ENCODE measurements at places on chromosomes 1 and 21.

DNA sequence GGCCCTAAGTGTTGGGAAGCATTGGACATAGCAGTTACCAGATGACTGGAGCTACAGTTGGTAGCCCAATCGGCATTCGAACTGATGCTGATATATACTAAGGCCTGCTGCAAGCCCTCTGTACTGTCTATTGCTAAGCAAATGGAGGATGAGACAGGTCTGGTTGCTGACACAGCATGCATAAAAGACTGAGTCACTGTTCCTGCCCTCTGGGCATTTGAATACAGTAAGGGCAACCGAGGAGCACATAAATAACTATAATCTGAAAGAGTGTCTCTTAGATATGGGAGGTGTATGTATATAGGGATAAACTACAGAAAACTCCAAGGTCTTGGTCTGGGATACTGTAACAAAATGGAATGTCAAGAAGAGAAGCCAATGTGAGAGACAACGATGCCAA is 16.8 kb upstream of the MARK1 start:
- H3K27ac ChIP-seq = no peak overlapping the region
- H3K4me3 ChIP-seq = no peak overlapping the region
- H3K4me1 ChIP-seq = no peaks in the 10 kb centered on the region
- DNase-seq = no peak

DNA sequence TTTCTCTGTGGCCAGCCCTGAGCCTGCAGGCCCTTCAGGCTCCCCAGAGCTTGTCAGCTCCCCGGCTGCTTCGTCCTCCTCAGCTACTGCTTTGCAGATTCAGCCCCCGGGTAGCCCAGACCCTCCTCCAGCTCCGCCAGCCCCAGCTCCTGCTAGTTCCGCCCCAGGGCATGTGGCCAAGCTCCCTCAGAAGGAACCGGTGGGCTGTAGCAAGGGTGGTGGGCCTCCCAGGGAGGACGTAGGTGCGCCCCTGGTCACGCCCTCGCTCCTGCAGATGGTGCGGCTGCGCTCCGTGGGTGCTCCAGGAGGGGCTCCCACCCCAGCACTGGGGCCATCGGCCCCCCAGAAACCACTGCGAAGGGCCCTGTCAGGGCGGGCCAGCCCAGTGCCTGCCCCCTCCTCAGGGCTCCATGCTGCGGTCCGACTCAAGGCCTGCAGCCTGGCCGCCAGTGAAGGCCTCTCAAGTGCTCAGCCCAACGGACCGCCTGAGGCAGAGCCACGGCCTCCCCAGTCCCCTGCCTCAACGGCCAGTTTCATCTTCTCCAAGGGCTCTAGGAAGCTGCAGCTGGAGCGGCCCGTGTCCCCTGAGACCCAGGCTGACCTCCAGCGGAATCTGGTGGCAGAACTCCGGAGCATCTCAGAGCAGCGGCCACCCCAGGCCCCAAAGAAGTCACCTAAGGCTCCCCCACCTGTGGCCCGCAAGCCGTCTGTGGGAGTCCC is 45.4 kb downstream of the YARS1 start:
- no peak for DNase-seq
- no peak overlapping the region for H3K27ac ChIP-seq
- H3K4me1 ChIP-seq = peaks cover 30% of the 10 kb centered on the region
- H3K36me3 ChIP-seq = peaks cover 34% of the 10 kb centered on the region
- no peaks in the 10 kb centered on the region for H3K27me3 ChIP-seq

DNA sequence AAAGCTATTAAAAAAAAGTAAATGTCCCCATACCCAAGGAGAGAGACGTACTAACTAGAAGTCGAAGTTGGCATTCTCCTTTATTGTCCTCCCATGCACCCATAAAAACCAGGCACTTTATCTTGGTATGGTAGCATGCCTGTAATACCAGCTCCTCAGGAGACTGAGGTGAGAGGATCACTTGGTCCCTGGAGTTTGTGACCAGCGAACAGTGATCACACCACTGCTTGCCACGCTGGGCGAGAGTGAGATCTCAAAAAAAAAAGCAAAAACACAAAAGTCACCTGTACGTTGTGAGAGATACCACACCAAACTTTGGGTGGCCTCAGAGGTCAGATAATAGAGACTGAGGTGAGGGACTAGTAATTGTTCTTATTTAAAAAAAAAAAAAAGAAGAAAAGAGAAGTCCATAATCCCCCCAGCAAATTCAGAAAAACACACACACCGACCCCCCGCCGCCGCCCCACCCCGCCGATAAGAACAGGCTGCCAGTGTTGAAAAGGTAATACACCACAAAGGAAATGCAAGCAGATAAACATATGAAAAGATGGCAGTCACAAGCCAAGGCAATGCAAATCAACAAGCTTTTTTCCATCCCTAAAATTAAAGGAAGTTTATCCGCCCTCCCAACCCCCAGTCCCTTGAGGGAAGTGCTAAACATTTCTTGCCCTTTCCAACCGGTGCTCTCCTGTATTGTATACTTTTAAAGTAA is 3.6 kb downstream of the L1TD1 start:
- no peak overlapping the region for H3K27ac ChIP-seq
- no peak overlapping the region for H3K4me3 ChIP-seq
- DNase-seq = no peak
- H3K27me3 ChIP-seq = no peaks in the 10 kb centered on the region

DNA sequence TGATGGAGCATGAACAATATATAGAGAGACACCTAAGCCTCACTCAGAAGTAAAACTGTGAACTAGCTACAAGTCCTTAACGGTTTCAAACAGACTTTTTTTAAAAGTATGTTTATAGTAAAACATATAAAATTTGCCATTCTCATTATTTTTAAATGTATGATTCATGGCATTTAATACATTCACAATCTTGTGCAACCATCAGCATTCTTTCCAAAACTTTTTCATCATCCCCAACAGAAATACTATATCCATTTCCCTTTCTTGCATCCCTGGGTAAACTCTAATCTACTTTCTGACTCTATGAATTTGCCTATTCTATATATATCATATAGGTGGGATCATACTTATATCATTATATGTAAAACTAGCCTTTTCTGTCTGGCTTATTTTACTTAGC is 25.5 kb downstream of the EVI5 start:
- no peaks in the 10 kb centered on the region for H3K4me1 ChIP-seq
- no peaks in the 10 kb centered on the region for H3K36me3 ChIP-seq
- DNase-seq = no peak
- H3K27me3 ChIP-seq = no peaks in the 10 kb centered on the region
- H3K27ac ChIP-seq = no peak overlapping the region

DNA sequence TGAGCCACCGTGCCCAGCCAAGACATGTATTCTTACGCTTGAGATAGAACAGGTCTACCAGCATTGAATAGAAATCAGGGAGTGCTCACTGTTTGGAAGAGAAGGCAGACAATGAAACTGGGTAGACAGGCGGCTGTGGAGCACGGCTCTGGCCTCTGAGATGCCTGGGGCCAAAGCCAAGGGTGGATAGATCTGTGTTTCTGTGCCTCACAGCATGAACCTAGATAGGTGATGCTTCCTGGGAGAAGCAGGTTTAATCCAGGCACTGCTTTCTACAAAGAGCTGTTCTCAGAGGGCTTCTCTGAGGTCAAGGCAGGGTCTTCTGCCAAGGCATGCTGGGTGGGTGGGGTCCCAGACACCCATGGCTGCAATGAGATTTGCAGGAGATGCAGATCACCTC is 24.6 kb upstream of the PRSS38 start:
- H3K4me1 ChIP-seq = peaks cover 27% of the 10 kb centered on the region
- no peaks in the 10 kb centered on the region for H3K27me3 ChIP-seq
- H3K36me3 ChIP-seq = no peaks in the 10 kb centered on the region
- H3K4me3 ChIP-seq = no peak overlapping the region

DNA sequence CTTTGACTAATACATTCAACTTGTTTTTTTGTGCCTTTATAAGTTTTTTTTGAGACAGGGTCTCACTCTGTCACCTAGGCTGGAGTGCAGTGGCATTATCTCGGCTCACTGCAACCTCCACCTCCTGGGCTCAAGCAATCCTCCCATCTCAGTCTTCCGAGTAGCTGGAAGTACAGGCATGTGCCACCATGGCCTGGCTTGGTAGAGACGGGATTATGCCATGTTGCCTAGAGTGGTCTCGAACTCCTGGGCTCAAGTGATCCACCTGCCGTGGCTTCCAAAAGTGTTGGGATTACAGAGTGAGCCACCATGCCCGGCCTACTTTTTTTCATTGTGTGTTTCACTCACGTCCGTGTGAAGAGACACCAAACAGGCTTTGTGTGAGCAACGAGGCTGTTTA is 202.7 kb downstream of the DISC1 start:
- no peak for DNase-seq
- H3K4me1 ChIP-seq = no peaks in the 10 kb centered on the region
- H3K27ac ChIP-seq = no peak overlapping the region
- no peaks in the 10 kb centered on the region for H3K27me3 ChIP-seq

GRCh38 chr1:115332813-115333608 is 5.0 kb downstream of the NGF start:
- peak overlapping the region; percentile 81 for H3K27ac ChIP-seq
- peak; percentile 76 for DNase-seq
- H3K36me3 ChIP-seq = no peaks in the 10 kb centered on the region
- H3K4me1 ChIP-seq = peaks cover 53% of the 10 kb centered on the region

DNA sequence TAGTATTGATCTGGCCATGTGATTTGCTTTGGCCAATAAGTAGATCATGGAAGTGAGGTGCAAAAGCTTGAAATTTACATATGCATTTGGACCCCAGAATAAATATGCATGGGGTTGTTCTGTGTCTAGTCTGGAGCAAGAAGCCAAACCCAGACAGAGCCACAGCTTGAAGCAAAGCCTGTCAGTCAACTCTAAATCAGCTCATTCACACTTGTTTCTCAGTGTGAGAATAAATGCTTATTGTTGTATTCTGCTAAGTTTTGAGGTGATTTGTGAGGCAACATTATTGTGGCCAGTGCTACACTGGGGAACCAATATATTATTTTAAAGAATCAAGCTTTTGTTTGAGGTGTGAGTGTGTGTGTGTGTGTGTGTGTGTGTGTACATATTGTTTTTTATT is 12.2 kb upstream of the PGLYRP3 start:
- no peaks in the 10 kb centered on the region for H3K36me3 ChIP-seq
- H3K27ac ChIP-seq = no peak overlapping the region
- no peaks in the 10 kb centered on the region for H3K4me1 ChIP-seq
- H3K4me3 ChIP-seq = no peak overlapping the region

Data from tibial artery (tissue), 4 donors.